ENCODE measurements at places on chromosomes 5 and 9.

DNA sequence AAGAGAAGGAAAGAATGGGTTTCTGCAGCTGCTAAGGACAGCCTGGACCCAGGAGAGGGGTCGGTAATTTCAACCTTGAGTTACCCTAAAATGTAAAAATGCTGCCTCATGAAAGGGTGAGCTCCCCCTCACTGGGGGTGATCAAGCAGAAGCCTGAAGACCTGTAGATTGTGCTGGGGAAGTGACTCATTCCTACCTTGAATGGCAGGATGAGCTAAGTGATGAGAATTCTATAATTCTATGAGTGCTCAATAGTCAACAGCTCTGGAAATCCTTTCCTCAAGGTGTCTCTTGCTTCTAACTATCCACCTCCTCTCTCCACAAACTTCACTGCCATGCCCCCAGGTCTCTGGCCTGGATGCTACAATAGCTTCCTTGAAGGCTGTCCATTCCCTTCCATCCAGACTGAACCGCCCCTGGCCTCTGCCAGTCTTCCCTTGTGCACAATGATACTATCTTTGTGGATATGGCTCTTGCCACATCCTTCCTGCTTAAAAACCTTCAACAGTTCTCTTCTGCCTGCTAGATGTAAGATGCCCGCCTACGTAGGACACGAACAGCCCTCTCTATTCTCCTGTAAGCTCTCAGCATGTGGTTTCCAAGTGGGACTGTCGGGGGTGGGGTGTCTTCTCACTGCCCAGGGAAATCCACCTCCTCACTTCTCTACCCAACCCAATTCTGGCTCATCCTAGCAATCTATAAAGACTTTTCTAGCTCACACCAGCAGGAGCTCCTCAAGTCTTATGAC is 50.6 kb downstream of the PTPN3 start:
- DNase-seq, result no peak

- DNase-seq, result no peak
Observed at GRCh38 chr5:138622051-138622450, 46.9 kb upstream of the HSPA9 start.

GRCh38 chr5:81269751-81270393 is 31.5 kb upstream of the ZCCHC9 start:
- no peak for DNase-seq

GRCh38 chr5:66138637-66139317 is 5.3 kb upstream of the SREK1 start:
- peak; percentile 70 for DNase-seq

DNA sequence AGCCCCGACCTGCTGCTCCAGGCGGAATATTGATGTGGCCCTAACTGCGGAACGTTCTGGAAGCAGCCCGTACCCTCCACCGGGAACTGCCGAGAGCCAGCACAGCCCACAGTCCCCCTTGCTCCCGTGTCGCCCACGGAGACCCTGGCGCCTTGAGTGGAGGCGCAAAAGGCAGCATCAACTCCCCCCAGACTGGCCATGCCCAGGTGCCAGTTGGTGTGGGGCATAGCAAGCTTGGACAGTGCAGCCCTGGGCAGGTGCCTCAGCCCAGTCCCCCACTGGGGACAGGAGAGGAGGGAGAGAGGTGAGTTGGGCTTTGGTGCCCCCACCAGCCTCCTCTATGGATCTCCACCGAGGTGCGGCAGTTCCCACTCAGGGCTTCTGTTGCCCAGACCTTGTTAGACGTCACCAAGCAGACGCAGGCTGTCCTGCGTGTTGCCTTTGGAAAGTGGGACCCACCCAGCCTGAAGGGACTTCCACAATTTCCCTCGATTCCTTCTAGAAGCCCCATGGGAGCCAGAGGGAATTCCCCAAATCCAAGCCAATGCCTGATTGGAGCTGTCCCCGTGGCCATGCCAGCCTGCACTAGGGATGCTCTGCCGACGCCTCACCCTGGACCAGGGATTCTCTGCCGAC is 19.8 kb upstream of the NRARP start:
- no peak for DNase-seq

DNA sequence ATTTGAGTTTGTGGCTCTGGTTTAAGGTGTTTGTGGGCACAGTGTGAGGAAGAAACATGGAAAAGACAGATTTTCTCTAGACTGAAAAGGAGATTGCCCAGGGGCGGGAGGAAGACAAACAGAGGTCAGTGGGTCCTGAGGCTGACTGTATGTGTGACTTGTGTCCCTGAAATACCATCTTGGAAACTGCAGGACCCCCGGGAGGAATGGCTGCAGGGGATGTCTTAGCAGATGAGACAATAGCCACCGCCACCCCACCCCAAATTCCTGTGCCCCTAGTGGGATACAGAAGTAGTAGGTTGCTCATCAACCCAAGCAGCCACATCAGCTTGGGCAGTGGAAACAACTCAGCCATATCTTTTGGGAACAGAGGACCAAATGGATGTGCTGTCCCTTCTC is 1.7 kb upstream of the PSAT1 start:
- no peak for DNase-seq

GRCh38 chr5:118776755-118777154 is 211.6 kb downstream of the DTWD2 start:
- no peak for DNase-seq

GRCh38 chr5:28468166-28468565 is 1429.8 kb upstream of the CDH9 start:
- DNase-seq, result peak; percentile 63

DNA sequence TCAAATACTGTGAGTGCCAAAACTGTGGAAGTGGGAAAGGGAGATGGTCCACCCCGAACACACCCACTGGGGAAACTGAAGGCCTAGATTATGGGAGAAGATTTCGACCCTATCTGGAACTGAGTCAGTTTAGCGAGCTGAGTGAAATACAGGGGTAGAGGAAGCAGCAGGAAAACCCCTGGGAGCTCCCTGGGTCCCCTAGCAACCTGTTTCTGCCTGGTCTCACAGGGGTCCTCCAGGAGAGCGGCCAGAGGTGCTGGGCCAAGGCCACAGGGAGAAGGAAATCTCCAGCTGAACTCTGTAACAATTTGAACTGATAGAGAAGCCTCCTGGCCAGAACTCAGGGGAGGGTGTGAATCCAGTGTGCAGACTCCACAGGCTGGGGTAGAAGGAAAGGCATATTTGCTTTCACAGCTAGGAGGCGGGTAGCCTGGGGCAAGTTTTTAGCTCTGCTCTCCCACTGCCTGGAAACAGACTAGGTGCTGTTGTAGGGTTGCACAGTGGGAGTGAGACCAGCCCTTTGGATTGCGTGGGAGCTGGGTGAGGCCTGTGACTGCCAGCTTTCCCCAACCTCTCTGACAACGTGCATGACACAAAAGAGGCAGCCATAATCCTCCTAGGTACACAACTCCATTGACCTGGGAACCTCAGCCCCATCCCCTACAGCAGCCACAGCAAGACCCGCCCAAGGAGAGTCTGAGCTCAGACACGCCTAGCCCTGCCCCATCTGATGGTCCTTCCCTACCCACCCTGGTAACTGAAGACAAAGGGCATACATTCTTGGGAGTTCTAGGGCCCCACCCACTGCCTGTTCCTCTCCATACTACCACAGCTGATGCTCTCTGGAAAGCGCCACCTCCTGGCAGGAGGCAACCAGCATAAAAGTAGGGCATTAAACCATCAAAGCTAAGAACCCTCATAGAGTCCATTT is 78.8 kb upstream of the GPBP1 start:
- DNase-seq, result peak; percentile 14

DNA sequence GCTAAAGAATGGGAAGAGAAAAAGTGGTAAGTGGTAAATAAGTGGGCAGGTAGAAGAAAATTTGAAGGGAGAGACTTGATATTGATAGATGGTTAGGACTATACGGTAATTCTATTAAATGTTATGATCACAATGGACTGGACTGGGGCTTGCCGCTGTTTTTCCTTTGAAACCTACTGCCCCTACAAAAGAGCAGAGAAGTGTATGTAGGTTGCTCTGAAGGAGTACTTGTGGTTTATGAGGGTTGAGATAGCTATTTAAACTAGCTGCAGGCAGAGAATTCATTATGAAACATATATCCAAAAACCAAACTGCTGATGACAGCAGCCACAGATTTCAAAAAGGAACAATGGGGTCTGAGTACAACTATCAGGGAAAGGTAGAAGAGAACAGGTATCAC is 16.8 kb upstream of the HK3 start:
- DNase-seq, result no peak

- no peak for DNase-seq
Observed at GRCh38 chr5:154118385-154118784, 72.1 kb upstream of the GALNT10 start.

- no peak for DNase-seq
Observed at GRCh38 chr5:20656262-20656661, 668.3 kb upstream of the CDH18 start.
